ENCODE measurements at places on chromosomes 1 and 21.

DNA sequence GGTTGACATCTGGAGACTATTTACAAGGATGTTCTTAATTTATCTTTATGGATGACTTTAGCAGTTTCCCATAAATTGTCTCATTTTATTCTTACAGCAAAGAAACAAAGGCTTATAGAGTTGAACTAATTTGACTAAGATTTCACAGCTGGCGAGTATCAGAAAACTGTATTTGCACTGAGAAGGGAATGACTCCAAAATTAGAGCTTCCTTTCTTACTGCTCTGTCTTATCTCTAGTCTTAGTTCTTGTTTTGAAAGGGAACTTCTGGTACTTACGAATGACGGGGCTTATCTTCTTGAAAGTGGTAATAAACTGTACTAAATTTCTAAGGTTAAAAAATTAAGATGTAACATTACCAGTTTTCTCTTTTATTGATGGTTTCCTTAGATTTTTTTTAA, 13.6 kb downstream of the CNST start:
- DNase-seq = peak; percentile 48

DNA sequence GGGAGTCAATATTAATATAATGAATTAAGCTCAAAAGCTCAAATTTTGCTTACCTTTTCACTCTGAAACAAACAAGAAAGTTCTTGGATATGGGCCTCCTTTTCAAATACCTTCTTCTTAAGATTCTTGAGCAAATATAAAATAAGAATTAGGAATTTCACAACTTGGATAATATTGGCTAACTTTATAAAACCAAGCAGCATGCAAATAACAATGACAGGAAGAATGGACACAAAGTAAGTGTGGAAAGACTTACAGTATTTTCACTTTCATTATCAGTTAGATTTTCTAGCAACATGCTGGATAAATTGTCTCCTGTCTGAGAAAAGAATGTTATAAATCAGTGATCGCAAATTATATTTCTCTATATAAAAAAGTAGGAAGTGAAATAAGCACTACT, 13.2 kb downstream of the ODF2L start:
- DNase-seq = no peak

- DNase-seq = peak; percentile 95
Measured at GRCh38 chr1:8047686-8048445, 21.8 kb upstream of the ERRFI1 start.

DNA sequence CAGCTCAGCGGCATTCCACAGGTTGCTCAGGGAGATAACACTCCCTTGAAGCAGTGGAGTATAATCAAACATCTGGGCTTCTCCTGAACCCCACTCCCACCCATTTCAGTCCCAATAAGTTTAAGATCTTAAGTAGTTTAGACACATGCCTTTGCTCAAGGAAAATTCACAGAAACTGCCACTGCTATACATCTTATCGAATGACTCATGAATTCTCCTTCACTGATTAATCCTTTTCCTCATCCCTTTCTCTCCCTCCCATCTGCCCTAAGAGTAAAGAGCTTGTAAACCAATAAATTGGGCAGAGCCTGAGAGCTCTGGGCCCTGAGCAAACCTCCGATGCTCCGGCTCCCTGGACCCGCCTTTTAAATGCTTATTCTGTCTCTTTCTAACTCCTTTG, 10.2 kb downstream of the VN1R5 start:
- DNase-seq = no peak

- no peak for DNase-seq
Measured at GRCh38 chr1:162193815-162194214, 124.3 kb downstream of the NOS1AP start.

GRCh38 chr21:45000637-45001133, 60.9 kb downstream of the SLX9 start:
- DNase-seq = no peak

DNA sequence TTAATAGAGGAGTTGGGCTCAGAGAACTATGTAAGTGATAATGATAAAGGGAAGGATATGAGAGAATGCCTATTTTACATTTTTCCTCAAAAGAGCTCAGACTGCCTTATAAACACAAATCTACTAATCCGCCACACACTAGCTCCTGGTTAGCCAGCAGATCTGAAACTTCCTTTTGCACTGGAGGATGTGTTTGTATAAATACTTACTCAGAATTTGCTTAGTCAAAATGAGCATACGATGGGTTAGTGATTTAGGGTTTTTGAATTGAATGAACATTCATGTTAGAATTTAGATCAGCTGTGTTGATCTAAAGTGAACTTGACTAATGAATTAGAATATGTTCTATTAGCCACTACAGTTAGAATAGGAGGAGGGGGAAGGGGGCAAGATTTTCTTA, 9.1 kb upstream of the IER5 start:
- DNase-seq = no peak

DNA sequence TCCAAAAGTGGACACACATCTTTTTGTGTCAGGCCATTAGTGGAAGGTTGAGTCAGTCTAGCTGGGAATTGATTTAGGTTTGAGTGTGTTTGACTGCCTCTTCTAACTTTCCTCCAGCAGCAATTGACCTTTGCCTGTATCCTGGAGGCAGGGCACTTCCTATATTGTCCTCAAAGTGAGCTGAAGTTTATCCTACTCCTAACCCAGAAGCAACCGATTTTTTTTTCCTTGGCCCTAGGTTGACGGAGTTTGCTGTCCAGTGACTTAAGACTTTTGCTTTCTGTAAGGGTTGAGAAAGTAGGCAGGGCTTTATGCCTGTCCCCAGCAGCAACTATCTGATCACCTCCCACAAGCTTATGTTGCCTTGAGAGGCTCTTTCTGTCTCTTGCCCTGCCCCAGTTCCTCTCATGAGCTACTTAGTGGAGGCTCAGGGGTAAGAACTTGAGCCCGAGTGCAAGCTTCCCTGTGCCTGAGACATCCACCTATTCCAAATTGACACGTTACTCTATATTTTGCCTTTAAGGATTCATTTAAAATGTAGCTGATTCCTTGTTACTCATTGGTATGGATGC, 30.9 kb downstream of the SLC35F3 start:
- DNase-seq = no peak

- no peak for DNase-seq
Measured at GRCh38 chr1:203214871-203215270, 14.6 kb downstream of the CHIT1 start.

DNA sequence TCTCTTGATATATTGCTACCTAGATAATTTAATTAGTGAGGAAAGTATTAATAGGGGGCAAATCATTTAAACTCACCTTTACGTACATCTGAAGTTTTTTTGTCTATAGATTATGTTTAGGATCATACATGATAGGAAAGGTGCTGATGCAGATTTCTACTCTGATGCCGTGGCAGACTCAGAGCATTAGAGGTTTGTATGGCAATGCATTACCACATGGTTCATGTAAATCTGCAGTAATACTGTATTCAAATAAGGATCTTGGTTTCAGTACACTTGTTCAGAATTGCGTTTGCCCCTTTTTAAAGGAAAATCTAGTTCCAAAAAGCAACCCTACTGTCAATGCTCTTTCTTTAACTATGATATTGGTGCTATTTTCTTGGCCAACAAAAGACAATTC, 288.3 kb downstream of the PTPRC start:
- DNase-seq = no peak

- peak; percentile 90 for DNase-seq
Measured at GRCh38 chr1:54118704-54119103, 34.1 kb downstream of the CDCP2 start.

- no peak for DNase-seq
Measured at GRCh38 chr21:36431252-36431651, 46.1 kb downstream of the CHAF1B start.
